ENCODE measurements at places on chromosomes 5 and 9.

GRCh38 chr5:15549961-15550360, 50.0 kb downstream of the FBXL7 start:
- DNase-seq = no peak

DNA sequence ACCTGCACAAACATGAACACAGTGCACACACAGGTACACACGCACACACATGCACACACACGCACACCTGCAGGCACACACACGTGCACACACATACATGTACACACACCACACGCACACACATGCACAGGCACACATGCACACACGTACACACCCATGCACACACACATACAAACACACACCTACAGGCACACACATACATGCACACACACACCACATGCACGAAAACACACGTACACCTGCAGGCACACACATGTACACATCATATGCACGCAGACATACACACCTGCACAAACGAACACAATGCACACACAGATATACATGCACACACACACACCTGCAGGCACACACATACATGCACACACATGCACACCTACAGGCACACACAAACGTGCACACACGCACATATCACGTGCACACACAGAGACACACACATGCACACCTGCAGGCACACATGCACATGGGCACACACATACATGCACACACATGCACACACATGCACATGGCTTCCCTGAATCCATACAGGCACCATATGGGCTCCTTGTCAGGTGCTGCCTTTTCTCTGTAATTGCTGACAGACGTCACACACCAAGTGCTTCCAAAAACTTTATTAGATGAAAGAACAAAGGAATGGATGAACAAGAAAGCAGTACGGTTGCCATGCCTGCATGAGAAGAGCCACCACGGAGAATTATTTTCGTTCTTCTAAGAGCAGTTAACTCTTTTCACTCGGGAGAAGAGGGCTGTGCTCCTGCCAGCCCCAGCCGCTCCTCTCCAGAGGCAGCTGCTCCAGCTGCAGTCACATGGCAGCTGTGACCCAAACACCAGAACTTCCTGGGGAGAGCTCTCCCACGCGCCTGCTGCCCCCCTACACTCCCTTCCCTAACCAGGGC, 57.2 kb downstream of the EXD3 start:
- no peak for DNase-seq

DNA sequence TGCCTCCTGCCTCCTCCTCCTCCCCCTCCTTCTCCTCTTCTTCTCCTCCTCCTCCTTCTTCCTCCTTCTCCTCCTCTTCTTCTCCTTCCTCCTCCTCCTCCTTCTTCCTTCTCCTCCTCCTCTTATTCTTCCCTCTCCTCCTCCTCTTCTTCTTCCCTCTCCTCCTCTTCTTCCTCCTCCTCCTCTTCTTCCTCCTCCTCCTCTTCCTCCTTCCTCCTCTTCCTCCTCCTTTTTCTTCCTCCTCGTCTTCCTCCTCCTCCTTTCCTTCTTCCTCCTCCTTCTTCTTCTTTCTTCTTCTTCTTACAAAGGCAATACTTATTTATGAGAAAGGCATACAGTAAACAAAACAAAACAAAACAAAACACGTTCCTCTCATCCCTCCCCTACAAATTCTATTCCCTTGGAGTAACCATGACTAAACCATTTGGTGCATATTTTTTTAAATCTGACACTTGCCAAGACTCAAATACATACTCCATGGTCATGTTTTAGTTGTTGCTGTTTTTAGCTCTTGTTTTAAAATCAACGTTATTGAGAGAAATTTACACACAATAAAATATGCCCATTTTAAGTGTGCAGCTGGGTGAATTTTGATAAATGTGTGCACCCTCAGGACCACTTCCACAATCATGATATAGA, 135.6 kb downstream of the FOXD1 start:
- no peak for DNase-seq

- DNase-seq = no peak
These were observed 815.1 kb downstream of the TLE1 start for GRCh38 chr9:80874276-80874675.

GRCh38 chr5:172043865-172044264, 37.4 kb upstream of the FBXW11 start:
- DNase-seq = no peak

DNA sequence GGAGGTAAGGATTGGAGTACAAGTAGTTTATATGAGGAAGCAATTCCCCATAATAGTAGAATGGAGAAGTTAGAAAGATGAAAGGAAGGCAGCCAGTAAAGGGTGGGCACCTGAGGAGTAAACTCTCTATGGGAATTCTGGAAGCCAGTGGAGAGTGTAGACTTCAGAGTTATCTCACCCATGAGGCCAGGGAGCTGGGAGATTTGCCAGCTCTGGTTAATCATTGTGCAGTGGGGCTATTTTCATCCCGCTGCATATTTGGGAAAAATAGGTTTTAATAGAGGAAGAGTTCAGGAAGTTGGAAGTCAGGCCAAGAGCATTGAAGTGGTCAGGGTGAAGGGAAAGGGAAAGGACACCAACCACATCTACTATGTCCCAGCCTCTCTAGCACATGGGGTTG, 242.3 kb upstream of the BRINP1 start:
- no peak for DNase-seq

DNA sequence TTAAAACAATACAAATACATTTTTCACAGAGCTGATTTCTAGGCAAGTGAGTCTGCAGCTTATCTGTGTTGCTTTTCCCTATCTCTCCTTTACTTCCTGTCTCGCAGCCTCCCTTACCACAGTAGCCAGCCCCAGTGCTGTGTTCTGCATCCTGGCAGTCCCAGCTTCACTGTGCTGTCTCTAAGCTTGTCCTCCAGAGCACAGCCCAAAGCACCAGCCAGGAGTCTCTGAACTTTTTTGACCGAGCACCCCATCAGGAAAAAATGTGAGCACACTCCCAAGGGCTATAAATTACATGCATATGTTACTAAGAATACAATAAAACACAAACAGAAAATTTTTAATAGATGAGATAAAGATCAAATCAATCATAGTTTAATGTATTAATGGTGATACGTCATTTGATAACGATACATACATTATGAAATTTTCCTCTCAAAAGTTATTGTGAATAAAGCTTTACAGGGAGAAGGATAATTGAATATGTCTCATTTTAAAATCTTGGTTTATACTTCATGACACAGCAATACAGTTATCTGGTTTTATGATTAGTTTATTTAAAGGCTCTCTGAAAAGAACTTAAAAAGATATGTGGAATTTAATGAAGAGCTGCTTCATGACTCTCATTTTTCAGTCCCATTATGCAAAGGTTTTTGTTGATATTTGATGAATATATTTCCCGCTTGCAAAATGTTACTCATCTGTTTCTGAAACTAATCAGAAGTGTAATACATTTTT, 7.3 kb upstream of the RHOBTB3 start:
- DNase-seq = no peak
